ENCODE measurements at places on chromosomes 2 and 18.

DNA sequence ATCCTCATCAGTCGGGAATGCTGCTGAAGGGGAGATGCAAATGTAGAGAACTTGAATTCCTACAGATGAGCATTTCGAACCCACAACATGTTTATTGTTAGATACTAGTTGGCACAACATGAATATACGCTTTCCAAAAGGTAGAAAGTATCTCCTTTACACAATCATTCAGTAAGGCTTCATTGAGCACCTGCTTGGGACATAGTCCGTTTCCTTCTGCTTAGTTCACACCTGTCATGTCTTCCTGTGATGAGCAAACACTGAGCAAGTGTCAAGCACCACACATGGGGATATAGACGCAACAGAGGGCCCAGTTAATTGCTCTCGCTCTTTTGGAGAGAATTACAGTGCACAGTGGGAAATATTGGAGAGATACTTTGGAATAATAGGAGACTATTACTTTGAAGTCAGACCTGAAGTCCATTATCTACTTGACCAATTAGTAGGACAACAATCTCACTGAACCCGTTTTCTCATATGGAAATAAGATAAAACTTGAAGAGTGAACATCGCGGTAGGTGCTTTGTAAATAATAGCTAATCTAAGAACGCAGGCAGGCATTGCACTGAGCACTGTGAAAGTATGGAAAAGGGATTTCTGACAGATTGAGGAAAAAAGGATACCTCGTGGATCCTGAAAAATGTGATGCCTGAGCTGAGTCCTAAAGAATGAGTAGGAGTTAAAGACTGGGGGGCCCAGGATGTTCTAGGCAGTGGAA is 1.2 kb downstream of the CPSF3 start:
- DNase-seq = peak; percentile 4

DNA sequence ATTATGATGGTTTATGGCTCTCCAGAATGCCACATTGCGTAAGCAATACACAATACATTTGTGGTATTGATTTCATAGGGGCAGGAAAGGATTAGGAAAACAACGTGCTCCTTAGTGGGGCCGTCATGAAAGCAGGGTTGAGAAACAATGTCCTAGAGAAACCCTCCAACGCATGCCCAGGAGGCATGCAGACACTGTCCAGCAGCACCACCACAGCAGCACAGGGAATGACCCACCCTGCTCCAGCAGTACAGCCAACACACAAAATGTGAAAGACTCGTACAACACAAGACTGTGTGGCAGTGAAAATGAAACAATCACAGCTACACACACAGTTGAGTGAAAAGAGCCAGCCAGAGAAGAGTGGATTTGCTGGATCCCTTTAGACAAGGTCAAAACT is 66.3 kb downstream of the FAM168B start:
- no peak for DNase-seq

GRCh38 chr2:27312152-27312551 is 3.9 kb upstream of the UCN start:
- no peak for DNase-seq

DNA sequence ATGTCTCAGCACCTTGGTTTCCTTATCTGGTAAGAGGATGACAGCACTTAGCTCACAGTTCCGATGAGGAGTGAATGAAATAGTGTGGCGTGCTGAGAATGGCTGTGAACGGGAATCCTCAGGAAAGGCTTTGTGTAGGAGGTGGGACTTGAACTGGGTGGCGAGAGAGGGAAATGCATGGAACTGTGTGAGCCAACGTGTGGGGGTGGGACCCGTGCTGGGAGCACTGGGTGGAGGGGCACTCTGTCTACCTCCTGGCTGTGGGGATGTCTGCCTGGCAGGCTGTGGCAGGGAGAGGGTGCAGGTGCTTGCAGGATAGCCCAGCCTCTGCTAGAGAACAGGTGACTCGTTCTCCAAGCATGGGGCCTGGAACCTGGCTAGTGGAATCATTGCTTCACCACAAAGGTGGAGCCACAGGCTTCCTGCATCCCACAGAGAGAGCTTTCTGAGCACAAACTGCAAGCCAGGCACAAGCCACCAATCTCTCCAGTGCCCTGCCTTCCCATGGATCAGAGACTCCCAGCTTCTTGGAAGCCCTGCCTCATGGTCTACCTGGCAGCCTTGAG is 145.2 kb downstream of the CELF4 start:
- no peak for DNase-seq

DNA sequence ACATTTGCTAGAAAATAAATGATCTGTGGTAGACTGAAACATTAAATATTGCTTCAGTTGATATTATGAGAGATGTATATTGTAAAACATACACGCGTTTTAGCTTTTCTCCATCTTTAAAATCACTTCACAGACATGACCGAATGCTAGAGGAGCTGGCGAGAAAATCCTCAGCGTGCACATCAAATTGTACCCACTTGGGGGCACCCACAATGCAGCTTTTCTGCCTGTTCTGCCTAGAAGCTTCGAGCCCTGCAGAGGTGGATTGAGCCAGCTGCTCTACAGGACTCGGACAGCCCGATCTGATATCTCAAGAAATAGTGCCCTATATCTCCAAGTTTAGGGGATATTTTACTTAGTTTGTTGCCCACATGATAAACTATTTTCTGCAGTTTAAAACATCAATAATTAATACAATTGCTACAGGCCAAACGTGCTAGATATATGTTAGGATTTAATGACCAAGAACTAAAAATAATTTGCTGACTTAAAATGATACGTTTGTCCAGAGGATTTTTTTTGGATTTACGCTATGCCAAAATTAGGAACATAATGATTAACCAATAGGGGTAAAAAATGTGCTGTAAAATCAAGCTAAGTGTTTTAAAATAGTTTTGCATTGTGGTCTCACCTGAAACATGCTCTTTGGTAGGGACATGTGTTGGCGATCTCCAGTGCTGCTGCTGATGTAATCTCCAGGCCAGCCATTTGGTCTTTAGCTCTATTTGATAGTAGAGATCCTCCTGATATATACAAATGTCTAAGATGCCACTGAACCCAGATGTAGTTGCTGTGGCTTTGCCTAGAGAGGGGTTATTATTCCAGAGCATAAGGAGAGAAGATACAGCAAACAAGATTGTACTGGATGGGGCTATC is 22.3 kb upstream of the ATP5MC3 start:
- DNase-seq = peak; percentile 41

- DNase-seq = no peak
Observed at GRCh38 chr2:240789501-240790369, 30.3 kb downstream of the KIF1A start.

GRCh38 chr18:75639472-75639831 is 211.9 kb upstream of the SMIM21 start:
- no peak for DNase-seq

- no peak for DNase-seq
Observed at GRCh38 chr2:17579605-17580318, 39.3 kb downstream of the VSNL1 start.

Measured in CD4-positive, alpha-beta T cell treated with Interleukin-4 for 1 hour (primary cell).